ENCODE measurements at places on chromosomes 4 and X.

DNA sequence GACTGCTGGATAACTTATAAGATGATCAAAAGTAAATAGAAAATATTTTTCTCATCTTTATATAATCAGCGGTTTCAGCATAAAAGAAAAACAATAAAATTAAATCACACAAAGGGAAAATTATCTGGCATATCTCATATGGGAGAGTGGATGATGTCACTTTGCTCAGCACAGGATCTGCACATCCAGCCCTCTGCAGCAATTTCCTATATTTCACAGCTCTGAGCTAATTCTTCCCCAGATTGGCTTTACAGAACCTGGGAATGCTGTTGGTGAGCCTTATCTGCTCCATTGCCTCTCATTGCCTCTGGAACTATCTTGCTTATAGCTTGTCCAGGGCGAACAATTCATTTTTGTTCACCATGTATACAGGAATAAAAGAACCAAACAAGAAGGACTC lies 21.0 kb downstream of the FREM3 start:
- DNase-seq = no peak

GRCh38 chr4:101696276-101697010 lies 94.1 kb upstream of the BANK1 start:
- no peak for DNase-seq

DNA sequence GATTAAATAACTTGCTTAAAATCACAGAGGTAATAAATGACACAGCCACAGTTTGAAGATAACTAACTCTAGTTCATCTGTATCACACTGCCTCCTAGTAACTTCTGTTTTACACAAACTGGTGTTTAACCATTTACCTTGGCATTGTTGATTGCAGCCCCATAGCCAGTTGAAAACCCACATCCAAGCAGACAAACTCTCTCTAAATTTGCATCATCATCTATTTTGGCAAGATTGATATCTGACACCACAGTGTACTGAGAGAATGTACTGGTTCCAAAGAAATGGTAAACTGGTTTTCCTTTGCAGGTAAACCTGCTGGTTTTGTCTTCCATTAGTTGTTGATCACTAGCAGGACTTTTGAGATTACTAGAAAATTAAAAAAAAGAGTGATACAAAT lies 7.8 kb downstream of the ADH4 start:
- no peak for DNase-seq

- DNase-seq = peak; percentile 24
Measured at GRCh38 chr4:64713256-64713840, 304.1 kb upstream of the TECRL start.

DNA sequence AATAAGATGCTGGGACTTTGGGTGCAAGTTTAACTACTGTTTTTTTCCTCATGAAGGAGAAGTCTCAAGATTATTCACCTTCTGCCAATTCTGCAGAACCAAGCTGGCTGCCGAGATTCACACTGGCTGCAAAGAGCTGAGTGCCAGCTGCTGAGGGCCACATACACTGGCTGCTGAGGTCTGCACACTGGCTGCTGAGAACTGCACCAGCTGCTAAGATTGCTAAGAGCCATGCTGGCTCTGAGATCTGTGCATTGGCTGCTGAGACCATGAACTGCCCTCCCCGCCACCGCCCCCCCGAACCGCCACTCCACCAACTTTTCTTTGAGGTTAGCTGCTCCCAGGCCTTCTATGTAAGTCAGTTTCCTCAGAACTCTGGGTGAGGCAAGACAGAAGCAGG lies 330.3 kb downstream of the CBLL2 start:
- DNase-seq = no peak

DNA sequence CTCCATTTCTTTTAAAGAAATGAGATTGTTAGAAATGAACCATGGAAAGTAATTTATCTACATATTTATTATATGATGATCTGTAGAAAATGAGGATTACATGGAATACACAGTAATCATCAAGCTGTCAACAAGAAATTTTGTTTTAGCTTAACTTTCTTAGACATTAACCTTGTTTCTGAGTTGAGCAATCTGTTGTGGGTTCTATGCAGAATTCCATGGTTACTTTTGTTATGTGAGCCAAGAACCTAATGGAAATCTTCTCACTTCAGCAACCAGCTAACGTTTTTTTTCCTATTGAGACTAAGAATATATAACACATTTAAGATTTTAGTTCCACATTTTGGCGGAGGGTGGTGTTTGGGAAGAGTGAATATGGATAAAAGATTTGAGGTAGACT lies 136.1 kb upstream of the SLC4A4 start:
- no peak for DNase-seq

GRCh38 chrX:129071390-129071789 lies 451.9 kb downstream of the SMARCA1 start:
- DNase-seq = no peak

GRCh38 chr4:138222046-138222445 lies 20.1 kb downstream of the SLC7A11 start:
- no peak for DNase-seq

DNA sequence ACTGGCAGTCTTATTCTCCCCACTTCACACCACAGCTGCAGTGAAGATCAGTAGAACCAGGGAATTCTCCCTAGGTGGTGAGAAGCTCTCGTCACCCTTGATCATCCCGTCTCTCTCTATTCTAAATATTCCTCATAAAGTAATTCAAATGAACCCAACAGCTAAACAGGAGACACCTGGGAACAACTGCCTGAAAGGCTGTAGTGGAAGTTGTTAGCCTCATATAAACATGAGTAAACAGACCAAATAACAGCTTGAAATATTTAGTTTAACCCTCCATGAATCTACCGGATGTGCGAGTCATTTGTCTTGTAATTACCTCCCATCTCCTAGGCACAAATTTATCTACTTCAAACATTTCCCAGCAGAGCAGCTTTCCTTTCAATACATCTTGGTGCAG lies 30.4 kb upstream of the APELA start:
- DNase-seq = peak; percentile 6

GRCh38 chr4:79603681-79604080 lies 195.7 kb upstream of the GK2 start:
- DNase-seq = no peak

DNA sequence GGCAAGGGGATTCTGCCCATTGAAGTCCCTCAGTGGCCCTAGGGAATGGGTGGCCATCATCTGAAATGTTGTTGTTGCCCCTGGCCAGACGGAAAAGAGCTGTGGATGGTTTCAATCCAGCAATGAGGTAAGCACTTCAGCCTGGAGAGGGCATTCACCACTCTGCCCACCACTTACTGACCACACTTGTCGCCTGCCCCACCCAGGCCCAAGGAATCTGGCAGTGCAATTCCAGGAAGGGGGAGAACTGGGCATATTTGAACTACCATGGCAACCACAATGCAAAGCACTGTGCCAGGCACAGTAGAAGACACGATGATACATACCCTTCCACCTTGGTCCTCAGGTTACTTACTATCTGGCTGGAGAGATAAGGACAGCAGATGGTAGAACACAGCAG lies 161.6 kb downstream of the PDGFRA start:
- no peak for DNase-seq

DNA sequence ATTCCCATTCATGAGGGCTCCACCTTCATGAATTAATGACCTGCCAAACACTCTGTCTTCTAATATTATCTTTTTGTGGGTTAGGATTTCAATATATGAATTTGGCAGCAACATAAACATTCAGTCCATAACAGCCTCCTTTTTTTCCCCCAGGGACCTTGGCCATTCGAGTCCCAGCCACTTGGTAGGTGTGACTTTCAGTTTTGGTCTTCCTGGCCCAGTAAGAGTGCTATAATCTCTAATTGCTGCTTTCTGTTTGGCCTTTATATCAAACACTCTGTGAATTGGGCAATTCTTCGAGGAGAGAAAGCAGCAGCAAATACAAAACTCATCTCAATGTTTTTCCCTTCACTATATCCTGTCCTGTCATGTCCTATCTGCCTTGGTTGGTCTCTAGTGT lies 12.4 kb upstream of the RADX start:
- no peak for DNase-seq

DNA sequence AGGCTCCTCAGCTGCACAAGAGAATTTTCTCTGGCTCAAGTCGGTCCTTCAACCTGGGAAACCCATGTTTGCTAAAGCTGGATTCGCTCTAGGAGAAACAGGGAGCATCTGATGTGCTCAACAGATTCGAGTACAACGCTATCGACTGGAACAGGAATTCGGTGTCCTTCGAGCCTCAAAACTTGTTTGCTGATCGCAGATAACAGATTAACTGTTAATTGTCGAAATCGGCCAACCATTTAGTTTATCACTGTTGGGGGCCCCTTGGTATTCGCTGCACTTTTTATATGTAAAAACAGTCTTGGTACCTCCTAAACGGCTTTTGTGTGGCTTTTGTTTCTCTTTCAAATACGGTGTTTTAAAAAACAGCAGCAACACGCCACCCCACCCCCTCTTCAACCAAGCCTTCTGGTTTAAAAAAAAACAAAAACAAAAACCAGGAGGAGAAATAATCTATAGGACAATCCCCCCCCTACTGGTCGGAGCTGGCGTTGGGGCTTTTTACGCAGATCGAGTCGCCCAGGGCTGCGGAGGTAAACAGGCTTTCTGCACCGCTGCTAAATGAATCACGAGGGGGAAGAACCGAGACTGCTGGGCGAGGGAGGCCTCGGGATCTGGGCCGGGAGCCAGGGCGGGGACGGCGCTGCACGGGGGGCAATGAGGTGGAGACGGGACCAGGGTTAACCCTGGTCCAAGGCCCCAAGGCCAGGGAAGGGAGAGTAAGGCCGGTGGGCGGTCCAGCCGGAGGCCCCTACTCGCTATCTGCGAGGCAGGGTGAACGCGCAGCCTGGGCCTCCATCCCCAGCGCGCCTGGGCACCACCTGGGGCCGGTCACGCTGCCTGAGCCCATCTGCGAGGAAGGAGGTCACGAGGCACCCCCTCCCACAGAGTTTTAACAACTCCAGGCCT lies 71.7 kb upstream of the BCOR start:
- peak; percentile 63 for DNase-seq

DNA sequence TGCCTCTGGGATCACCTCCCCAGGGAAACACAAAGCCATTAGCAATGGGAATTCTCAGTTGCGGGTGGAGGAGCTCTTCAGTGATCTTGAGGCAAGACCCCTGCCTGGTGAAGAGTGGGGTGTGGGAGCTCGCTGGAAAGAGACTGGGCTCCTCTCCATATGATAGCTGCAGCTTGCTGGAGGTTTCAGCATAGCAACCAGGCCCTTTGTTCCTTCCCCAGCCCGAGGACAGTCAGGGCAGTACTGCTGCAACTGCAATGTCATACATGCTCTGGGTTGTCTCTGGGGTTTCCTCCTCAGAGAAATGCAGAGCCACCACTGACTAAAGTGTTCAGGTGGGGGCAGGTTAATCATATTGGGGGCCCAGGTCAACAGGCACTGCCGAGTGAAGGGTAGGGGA lies 81.3 kb downstream of the ARHGAP24 start:
- DNase-seq = no peak

GRCh38 chrX:71131510-71131909 lies 13.1 kb downstream of the MED12 start:
- DNase-seq = no peak

All from small intestine (tissue), 16 donors.